GF-D8 (cell line): ENCODE measurements at places on chromosomes 16 and 17.

DNA sequence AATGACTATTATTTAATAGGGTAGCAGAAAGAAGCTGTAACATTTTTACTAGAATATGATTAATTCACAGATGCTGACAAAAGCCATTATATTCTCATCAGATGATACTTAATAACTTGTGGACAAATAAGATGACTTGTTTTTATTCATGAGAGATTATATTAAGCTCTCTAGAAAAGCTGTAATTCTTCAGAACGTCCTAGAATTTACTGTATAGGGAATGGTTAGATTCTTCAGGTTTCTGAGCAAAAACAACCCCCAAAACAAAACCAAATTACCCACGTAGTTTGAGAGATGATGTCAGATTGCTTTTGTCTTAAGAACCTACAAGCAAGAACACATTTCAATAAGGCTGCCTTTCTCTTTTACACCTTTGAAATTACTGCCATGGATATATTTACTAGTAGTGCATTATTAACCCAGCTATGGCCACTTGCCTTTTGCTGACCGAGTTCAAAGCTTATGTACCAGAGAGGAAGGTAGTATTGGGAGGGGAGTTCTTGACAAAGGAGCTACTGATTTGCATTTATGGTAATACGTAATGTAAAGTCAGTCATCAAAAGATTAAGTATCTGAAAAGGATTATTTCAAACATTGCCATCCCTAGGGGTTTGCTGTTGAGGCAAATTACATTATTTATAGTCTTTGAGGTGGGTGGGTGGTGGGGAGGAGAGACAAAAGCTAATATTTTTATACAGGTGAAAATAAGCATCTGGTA is 51.7 kb downstream of the NLK start:
- no peak for DNase-seq

DNA sequence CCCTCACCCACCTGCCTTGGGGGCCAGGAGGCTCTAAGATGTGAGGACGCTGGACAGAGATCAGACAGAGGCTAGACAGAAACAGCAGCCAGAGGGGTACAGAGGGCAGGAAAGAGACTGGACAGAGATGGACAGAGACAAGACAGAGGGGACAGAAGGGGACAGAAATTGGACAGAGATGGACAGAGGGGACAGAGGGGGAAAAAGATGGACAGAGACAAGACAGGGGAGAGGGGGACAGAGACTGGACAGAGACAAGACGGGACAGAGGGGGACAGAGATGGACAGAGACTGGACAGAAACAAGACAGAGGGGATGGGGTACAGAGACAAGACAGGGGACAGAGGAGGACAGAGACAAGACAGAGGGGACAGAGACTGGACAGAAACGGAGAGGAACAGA is 16.1 kb downstream of the UTS2R start:
- no peak for DNase-seq

- DNase-seq, result no peak
These were observed 33.8 kb downstream of the COG1 start for GRCh38 chr17:73226556-73227172.

- DNase-seq, result no peak
These were observed 37.6 kb downstream of the ZNF750 start for GRCh38 chr17:82802075-82802780.

DNA sequence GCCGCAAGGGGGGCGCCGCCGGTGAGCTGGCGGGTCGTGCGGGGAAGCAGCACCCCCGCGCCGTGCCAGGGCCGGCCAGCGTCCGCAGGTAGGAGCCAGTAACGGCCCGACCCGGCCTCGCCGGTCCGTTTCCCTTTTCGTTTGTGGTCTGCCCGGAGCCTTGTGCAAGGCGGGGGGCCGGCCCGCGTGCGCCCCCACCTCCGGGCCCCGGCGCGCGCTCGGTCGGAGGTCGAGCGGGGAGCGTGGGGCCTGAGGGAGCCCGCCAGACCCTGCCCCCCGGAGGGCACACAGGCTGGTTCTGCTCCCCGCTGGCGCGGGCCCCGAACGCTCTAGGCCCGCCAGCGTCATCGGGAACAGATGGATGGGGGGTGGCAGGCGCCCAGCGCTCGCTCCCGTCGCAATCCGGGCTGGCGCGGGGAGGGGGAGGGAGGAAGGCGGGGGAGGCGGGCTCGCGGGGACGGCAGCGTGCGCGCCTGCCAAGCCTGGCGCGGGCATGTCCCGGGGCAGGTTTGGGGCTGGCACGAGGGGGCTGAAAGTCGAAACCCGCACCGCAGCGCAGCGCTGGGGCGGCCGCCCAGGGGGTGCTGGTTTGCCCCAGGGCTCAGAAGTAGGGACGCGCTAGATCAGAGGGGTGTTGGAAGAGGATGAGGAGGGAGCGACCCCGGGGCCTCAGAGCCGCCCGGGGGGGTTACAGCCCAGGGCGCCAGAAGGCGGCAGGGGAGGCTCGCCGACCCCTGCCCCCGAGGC is 1.5 kb upstream of the GSE1 start:
- DNase-seq, result peak; percentile 72

- no peak for DNase-seq
These were observed 142.5 kb downstream of the IRX3 start for GRCh38 chr16:54143934-54144571.

DNA sequence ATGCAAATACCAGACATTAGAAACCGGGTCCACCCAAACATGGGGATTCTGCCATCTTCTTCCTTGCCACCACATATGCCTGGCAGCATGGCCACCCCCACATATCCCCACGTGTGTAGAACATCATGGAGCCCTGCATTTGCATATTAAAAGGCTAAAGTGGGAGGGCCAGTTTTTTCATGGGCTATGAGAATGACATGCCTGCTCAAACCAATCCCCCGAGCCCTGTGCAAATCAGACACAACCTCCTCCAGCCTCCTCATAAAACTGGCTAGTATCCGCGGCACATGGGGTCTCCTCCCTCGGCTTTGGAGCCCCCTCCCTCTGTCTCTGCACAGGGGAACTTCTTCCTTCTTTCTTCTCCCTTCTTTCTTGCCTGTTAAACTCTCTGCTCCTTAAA is 174.9 kb upstream of the WSCD1 start:
- DNase-seq, result no peak

GRCh38 chr17:39527220-39527813 is 66.0 kb downstream of the CDK12 start:
- DNase-seq, result peak; percentile 5

DNA sequence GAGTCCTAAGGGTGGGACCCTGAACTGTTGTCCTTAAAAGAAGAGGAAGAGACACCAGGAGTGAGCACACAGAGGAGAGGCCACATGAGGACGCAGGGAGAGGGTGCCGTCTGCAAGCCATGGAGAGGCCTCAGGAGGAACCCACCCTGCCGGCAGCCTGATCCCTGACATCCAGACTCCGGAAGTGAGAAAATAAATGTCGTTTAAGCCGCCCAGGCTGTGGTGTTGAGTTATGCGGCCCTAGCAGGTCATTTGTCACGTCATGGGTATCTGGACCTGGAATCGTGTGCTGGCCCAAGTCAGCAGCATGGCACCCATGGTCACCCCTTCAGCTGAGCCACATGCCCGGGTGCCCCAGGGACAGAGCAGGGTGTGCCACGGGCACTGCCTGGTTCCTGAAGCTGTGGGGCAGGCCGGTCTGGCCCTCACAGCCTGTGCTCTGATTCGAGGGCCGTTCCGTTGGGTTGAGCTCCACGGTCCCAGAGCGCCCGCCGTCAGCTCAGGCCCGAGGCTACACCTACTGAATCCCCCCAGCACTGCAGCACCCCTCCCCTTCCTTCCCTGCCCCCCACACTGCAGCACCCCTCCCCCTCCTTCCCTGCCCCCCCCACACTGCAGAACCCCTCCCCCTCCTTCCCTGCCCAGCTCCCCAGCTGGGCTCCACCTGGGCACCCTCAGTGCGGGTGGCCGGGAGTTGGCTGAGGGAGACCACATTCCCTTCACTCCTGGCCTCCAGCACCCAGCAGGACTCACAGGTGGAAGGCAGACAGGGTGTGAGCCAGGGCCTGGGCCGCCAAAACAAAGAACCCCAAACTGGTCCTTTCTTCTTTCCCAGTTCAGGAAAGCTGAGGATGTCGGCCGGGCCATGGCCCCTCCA is 2.7 kb upstream of the CCDC57 start:
- DNase-seq, result peak; percentile 54

GRCh38 chr17:68196394-68197090 is 51.3 kb upstream of the AMZ2 start:
- no peak for DNase-seq
